ENCODE measurements at places on chromosomes 11 and 22. TPM values are rescaled to one million over a fixed set of nuclear protein-coding genes. Genes with fewer than 3 reads are reported as not detected.
A peak's percentile ranks its signal among the peaks of the same experiment; 100 is the strongest.

KRTAP5-9 gene
- not detected for total RNA-seq

DNA sequence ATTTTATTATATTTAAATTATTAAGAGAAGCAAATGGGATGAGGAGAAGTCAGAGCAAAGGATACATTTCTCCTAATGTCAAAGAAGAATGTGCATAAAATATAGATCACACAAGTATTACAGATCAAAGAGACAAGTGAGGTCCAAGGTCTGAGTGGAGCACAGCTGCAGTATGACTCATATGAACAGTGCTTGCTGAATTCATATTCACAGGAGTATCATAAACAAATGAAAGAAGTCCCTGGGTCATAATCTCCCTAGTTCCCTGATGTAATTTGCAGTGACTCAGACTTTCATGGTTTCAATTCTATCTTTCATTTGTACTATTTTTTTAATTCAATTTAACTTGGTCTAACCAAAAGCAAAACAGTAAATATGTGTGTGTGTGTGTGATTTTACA, 499.0 kb upstream of the CCDC179 start:
- no peaks in the 10 kb centered on the region for H3K27me3 ChIP-seq
- no peak overlapping the region for H3K27ac ChIP-seq
- no peaks in the 10 kb centered on the region for H3K4me1 ChIP-seq
- no peak for DNase-seq
- H3K36me3 ChIP-seq = no peaks in the 10 kb centered on the region

SLC15A3 gene
- 40.9 TPM for total RNA-seq

GRCh38 chr11:62071408-62071807, 52.4 kb upstream of the INCENP start:
- DNase-seq = no peak
- no peaks in the 10 kb centered on the region for H3K36me3 ChIP-seq
- H3K27me3 ChIP-seq = no peaks in the 10 kb centered on the region

DNA sequence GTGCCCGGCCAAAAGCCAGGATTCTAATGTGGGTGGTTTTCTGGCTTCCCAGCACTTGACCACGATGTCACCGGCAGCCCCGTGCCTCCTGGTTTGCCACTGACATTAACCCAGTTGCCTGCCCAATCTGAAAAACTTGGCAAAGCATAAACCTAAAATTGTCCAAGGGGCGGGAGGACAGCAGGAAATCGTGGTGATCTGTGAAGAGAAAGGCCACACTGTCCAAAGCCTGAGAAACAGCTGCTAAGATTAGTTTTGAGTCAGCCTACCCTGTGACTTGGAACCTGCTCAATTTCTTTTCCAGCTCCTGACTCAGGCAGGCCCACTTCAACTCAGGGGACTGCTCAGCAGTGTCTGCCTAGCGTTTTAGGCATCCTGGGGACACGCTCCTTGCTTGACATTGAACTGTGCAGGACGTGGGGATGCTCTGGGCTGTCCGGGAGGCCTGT, 8.2 kb upstream of the F2 start:
- H3K36me3 ChIP-seq = peaks cover 25% of the 10 kb centered on the region
- H3K4me3 ChIP-seq = no peak overlapping the region
- peak; percentile 88 for DNase-seq
- H3K4me1 ChIP-seq = no peaks in the 10 kb centered on the region
- H3K27ac ChIP-seq = peak overlapping the region; percentile 73

SLC22A12 gene
- total RNA-seq = not detected

DNA sequence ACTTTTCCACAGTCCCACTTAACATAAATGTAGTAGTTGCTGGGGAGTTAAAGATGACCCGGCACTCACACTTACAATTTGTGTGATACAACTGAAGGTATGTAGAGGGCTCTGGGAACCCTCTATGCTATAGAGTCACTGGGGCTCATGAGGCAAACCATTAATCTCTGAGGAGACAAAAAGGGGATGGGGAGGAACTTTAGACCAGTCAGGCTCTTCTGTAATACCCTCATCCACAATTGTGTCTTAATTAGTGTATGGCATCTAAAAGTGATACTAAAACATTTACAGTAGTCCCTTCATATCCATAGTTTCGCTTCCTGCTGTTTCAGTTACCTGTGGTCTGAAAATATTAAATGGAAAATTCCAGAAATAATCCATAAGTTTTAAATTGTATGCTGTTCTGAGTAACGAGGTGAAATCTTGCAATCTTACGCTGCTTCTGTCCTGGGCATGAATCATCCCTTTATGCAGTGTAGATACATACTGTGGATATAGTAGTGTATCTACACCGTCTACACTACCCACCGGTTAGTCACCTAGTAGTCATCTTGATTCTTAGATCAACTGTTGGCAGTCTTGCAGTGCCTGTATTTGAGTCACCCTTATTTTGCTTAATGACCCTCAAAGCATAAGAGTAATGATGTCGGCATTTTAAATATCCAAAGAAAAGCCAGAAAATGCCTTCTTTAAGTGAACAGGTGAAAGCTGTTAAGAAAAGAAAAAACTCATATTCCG, 12.2 kb downstream of the CBL start:
- H3K4me1 ChIP-seq = peaks cover 15% of the 10 kb centered on the region
- no peaks in the 10 kb centered on the region for H3K27me3 ChIP-seq
- H3K4me3 ChIP-seq = no peak overlapping the region
- no peaks in the 10 kb centered on the region for H3K36me3 ChIP-seq

DNA sequence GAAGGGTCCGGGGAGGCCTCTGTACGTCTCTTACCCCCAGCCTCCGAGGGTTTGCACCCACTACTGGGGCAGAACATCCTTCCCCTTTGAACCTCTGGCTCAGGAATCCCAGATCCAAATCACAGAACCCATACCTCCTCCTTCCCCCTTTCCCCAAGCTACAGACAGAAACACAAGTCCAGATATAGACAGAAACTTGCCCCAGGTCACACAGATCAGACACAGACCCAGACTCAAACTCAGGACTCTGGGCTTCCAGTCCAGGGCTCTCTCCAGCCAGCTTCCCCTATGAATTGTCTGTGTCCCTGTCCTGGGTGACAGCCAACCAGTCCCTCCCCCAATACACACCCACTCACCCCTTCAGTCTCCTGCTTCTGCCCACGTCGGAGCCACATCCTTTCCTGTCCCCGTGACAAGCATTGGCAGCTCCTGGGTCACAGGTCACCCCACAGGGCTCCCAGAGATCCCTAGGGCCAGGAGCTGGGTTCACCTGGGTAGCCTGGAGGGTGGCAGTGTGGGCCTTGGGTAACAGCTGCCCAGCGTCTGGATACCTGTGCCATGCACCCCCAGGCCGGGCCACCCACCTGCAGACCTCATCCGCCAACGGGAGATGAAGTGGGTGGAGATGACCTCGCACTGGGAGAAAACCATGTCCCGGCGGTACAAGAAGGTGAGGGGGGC, 772 bp downstream of the TBC1D10C start:
- H3K27me3 ChIP-seq = peaks cover 30% of the 10 kb centered on the region
- no peak overlapping the region for H3K27ac ChIP-seq
- H3K36me3 ChIP-seq = peaks cover under 1% of the 10 kb centered on the region
- H3K4me1 ChIP-seq = peaks cover 20% of the 10 kb centered on the region

- H3K4me1 ChIP-seq = peaks cover 88% of the 10 kb centered on the region
- no peaks in the 10 kb centered on the region for H3K27me3 ChIP-seq
- H3K4me3 ChIP-seq = peak overlapping the region; percentile 44
- H3K27ac ChIP-seq = peak overlapping the region; percentile 98
- no peaks in the 10 kb centered on the region for H3K36me3 ChIP-seq
These were observed 4.3 kb downstream of the IGSF9B start for GRCh38 chr11:133952199-133953190.

DNA sequence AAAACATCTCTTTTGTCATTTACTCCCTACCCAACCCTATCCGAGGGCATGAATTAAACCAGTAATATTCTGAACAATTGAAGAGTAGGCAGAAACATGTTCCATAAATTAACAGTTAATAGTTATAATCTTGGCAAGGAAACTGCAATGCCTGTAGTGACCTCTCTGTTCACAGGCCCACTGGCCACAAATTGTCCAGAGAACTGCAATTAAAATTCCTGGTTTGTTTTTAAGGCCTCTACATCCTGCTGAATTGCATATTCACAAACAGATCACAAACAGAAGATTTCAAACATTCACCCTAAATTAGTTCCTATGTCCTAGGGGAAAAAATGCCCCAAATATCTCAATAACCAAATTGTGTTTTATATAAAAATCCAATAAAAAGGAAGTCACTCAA, 143.2 kb upstream of the TRPC6 start:
- no peak for DNase-seq
- no peaks in the 10 kb centered on the region for H3K4me1 ChIP-seq
- no peaks in the 10 kb centered on the region for H3K27me3 ChIP-seq
- H3K27ac ChIP-seq = no peak overlapping the region

- H3K36me3 ChIP-seq = no peaks in the 10 kb centered on the region
- H3K4me1 ChIP-seq = peaks cover 17% of the 10 kb centered on the region
- DNase-seq = no peak
- no peak overlapping the region for H3K27ac ChIP-seq
- no peaks in the 10 kb centered on the region for H3K27me3 ChIP-seq
- H3K4me3 ChIP-seq = no peak overlapping the region
These were observed 266.8 kb downstream of the MN1 start for GRCh38 chr22:27534720-27535125.

DNA sequence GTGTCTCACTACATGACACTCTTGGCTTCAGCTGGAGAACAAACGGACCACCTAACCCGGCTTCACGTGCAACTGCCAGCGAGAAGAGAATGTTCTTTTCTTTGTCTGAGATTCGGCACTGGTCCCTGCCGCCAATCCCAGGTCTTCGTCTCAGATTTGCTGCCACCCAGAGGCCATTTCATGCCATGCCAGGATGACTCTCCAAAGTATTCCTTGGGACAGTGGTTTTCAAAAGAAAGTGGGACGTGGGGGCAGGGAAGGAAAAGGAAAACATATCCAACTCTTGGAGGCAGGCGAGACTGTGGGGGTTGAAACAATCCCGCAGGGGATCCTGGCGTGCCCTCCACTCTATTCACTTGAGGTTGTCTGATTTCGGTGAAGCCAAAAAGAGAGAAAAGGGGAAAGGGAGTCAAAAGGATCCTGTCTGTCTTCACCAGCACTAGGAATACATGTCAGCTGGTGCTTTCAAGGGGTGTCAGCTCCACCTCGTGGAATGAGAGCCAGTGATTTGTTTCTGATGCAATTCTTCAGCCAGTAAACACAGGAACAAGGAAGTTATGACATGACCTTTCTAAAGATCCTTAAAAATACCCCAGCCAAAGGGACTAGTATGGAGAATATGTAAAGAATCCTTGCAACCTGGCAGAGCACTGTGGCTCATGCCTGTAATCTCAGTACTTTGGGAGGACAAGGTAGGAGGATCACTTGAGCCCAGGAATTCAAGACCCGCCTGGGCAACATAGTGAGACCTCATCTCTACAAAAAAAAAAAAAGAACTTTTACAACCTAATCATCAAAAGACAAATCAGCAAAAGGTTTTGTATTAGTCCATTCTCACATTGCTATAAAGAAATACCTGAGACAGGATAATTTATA, 41.0 kb upstream of the APLNR start:
- peak overlapping the region; percentile 17 for H3K27ac ChIP-seq
- no peaks in the 10 kb centered on the region for H3K27me3 ChIP-seq
- H3K36me3 ChIP-seq = no peaks in the 10 kb centered on the region
- peak; percentile 83 for DNase-seq

DNA sequence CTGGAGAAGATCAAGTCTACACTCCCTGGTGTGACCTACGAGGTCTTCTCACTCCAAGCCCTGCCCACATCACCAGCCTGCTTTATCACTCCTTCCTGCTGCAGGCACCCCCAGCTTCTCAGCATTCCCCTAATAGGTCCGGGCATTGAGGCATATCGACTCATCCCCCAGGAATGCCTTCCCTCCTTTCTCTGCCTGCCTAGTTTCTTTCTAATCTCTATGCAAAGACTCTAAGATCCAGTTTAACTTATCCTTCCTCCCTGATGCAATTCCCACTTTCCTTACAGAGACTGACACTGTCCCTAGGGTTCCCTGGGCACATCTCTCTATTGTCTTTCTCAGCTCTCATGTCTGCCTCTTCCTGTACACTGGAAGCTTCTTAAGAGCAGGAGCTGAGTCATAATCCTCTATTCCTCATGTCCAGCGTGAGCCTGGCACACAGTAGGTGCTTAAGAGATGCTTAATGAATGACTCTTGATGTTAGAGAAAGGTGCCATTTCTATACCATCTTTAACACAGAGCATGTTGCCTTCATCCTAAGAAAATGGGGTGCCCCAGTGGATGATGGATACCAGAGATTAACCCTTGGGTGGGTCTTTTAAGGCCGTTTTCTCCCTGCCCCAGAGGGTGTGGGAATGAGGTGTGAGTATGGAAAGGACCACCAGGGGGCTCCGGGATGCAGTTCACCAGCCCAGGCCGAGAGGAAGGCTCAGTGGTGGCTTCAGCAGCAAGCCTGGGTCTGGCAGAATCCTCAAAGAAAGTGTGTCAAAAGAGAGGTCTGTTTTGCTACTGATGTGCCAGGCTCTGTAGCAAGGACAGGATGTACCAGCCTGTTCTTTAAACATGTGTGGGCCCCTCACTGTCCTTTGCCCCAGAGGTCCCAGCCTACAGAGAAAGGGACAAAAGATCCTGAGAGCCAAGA, 34.7 kb downstream of the PARVA start:
- peak; percentile 95 for DNase-seq
- H3K36me3 ChIP-seq = no peaks in the 10 kb centered on the region
- H3K27ac ChIP-seq = peak overlapping the region; percentile 99
- no peaks in the 10 kb centered on the region for H3K4me1 ChIP-seq
- H3K27me3 ChIP-seq = no peaks in the 10 kb centered on the region

GRCh38 chr11:33687733-33688479, 12.7 kb downstream of the C11orf91 start:
- no peak overlapping the region for H3K27ac ChIP-seq
- no peaks in the 10 kb centered on the region for H3K36me3 ChIP-seq
- H3K4me3 ChIP-seq = no peak overlapping the region
- peaks cover 19% of the 10 kb centered on the region for H3K4me1 ChIP-seq
- no peaks in the 10 kb centered on the region for H3K27me3 ChIP-seq
- no peak for DNase-seq

DNA sequence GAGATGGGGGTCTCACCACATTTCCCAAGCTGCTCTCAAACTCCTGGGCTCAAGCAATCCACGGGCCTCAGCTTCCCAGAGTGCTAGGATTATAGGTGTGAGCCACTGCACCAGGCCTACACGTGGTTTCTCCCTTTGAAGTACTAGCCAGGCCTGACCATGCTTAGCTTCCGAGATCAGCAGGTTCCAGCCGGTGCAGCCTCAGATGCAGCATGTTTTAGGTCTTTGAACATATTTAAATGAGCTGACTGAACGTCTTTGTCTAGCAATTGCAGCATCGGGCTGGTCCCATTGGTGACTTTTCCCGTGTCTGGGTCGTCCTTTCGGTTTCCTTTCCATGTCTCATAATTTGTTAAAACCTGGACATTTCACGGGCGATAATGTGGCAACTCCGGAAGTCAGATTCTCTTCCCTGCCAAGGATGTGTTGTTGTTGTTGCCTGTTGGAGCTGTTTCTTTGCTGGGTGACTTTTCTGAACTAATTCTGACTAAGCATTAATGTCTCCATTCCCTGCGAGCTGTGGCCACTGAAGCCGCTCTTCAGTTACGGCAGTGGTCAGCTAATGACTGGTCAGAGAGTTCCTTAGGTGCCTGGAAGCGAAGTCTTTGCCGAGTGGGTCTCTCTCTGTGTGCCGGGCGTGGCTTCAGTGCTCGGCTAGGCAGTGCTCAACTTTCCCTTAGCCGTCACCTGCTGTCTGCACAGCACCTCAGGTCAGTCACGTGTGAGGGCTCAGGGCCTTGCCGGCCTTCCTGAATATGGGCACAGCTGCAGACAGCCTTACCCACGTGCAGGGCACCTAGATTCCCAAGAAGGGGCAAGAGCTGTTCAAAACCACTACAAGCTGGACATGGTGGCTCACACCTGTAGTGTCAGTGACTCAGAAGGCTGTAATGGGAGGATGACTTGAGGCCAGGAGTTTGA, 3.8 kb upstream of the CYP2D6 start:
- no peak overlapping the region for H3K27ac ChIP-seq
- no peak for DNase-seq
- H3K36me3 ChIP-seq = no peaks in the 10 kb centered on the region

Measured in sigmoid colon (tissue), 7 donors.